ENCODE measurements at places on chromosomes 7 and 10. TPM values are rescaled to one million over a fixed set of nuclear protein-coding genes. Genes with fewer than 3 reads are reported as not detected.

Gene ZNHIT1
- 55.8 TPM for total RNA-seq

Gene NPFFR1
- not detected for total RNA-seq

Gene RBP4
- not detected for total RNA-seq

Gene ZNF777
- 14.9 TPM for total RNA-seq

Gene WDFY4
- total RNA-seq, result 2.4 TPM

Gene FKBP6
- total RNA-seq, result not detected

Gene MARVELD1
- 2.6 TPM for total RNA-seq

Gene NEUROD6
- total RNA-seq, result not detected

Gene EVX1
- total RNA-seq, result not detected

Gene RELN
- not detected for total RNA-seq

Gene PIK3AP1
- 7.4 TPM for total RNA-seq

Gene PAPSS2
- 2.2 TPM for total RNA-seq

Gene SSBP1
- total RNA-seq, result 117 TPM

Gene PRPS1L1
- not detected for total RNA-seq

Gene FGFR2
- 1.1 TPM for total RNA-seq

Gene ZNF503
- total RNA-seq, result 0.42 TPM

Gene LMOD2
- not detected for total RNA-seq

Gene PDE6C
- total RNA-seq, result not detected

Gene PVRIG
- 86.1 TPM for total RNA-seq

Gene FAM25A
- total RNA-seq, result not detected

Gene GJD4
- total RNA-seq, result not detected

Gene CADPS2
- total RNA-seq, result not detected

Gene EGR2
- 2.2 TPM for total RNA-seq

Gene GPRIN2
- not detected for total RNA-seq

Gene ZNF727
- total RNA-seq, result 0.22 TPM

Gene KDM7A
- 21.2 TPM for total RNA-seq

Gene LIPM
- not detected for total RNA-seq

Gene TMEM236
- total RNA-seq, result 0.11 TPM

Gene TBX20
- total RNA-seq, result 0.34 TPM

Gene HEPACAM2
- total RNA-seq, result not detected

Gene MBLAC1
- total RNA-seq, result 6.5 TPM

Gene UPK3B
- 2.7 TPM for total RNA-seq

Gene GPER1
- 0.26 TPM for total RNA-seq

Gene CYP2E1
- total RNA-seq, result 0.65 TPM

Gene TYW1B
- 4.5 TPM for total RNA-seq

Gene LRRD1
- not detected for total RNA-seq

Gene CHCHD3
- 44.5 TPM for total RNA-seq

Gene ZCCHC24
- total RNA-seq, result 3.2 TPM

Gene SPDYE6
- total RNA-seq, result not detected

Gene UCN3
- total RNA-seq, result not detected

Gene LRGUK
- total RNA-seq, result 0.39 TPM

Gene ECHDC3
- total RNA-seq, result 1.2 TPM

Data from activated naive CD8-positive, alpha-beta T cell treated with anti-CD3 and anti-CD28 coated beads, Interleukin-2, amount 10 ng/mL, durations not matched to agents 7 days and 5 days (primary cell).